ENCODE measurements at places on chromosomes 2 and 18.
A peak's percentile ranks its signal among the peaks of the same experiment; 100 is the strongest.

- DNase-seq: no peak
Measured at GRCh38 chr2:203412546-203413331, 84.5 kb downstream of the ABI2 start.

- DNase-seq: no peak
Measured at GRCh38 chr18:54217624-54218023, 6.8 kb downstream of the MBD2 start.

DNA sequence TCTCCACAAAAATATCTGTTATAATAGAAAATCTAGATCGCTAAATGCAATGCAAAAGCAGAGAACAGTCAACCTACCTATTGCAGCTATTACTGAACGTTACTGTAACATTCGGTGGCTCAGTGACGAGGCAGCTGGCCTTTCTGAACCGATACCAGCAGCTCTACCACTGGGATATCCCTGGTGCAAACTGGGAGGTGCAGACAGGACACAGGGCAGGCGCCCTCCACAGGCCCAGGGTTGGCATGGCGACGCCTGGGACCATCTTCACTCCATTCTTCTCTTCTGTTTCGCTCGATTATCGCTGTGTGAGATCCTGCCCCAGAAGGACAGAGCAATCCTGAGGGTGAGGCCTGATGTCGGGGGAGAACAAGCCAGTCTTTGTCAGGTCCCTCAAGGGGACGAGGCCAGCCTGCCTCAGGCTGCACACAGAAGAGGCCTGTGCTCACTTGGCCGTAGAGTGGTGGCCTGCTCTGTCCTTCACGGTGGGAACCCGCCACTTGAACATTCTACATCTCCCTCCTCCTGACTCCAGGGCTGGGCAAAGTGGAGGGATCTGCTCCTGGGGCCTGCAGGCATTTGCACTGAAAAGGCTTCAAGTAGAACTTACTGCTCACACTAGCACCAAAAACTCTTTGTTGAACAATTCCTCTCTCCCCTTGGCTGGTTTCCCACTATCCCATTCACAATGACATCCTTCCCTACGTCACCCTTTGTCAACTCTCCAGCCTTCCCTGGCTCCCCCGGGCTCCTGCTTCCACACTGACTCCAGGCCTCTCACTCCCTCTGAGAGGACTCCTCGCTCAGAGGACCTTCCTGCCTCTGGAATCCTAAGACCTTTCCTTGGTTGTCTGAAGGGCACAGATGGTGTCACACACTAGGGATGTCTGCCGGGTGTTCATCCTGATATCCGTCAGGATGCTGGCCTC is 49.7 kb downstream of the CYRIA start:
- no peak for DNase-seq

GRCh38 chr2:168632709-168633121 is 169.7 kb upstream of the NOSTRIN start:
- peak; percentile 85 for DNase-seq

DNA sequence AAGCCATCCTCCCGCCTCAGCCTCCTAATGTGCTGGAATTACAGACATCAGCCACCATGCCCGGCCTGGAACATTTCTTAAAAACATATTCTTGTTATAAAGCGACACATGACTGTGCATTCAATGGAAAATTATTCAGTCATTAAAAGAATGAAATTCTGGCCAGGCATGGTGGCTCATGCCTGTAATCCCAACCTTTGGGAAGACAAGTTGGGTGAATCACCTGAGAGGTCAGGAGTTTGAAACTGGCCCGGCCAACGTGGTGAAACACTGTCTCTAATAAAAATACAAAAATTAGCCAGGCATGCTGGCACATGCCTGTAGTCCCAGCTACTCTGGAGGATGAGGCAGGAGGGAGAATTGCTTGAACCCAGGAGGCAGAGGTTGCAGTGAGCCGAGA is 21.6 kb upstream of the RPRD1A start:
- no peak for DNase-seq

DNA sequence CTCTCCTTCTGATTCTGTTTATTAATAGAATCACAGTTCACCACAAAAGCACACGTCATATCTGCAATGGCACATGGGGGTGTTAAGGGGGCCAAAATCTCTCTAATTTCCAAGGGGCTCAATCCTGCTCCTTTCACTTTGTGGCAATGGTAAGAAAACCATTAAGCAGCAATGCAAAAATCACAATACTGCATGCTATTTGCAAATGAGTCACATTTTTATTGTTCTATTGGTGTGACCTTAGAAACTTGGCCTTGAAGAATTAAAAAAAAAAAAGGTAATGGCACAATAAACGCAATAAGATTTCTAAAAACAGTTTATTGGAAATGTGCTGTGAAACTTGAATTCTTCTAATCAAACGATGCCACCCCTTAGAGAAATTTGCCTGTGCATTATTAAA is 251.5 kb downstream of the ZNF521 start:
- DNase-seq: no peak

- peak; percentile 41 for DNase-seq
Measured at GRCh38 chr2:149745396-149746230, 158.0 kb upstream of the MMADHC start.

DNA sequence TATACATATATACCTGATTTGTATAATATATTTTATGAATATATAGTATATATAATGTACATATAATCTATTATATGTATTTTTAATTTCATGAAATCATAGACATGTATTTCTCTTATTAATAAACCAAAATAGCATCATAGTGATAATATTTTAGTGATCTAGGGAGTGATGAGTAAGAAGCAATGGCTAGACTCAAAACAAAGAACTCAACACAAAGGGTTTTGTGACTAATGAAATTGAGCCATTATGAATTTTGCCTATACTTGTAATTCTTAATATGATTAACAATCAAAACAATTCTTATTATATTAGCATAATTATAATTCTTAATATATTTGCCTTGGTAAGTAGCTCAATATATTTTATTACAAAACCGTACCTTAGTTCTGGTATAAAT is 1614.1 kb upstream of the TMEFF2 start:
- no peak for DNase-seq

GRCh38 chr2:209767316-209767715 is 4.3 kb upstream of the UNC80 start:
- no peak for DNase-seq

DNA sequence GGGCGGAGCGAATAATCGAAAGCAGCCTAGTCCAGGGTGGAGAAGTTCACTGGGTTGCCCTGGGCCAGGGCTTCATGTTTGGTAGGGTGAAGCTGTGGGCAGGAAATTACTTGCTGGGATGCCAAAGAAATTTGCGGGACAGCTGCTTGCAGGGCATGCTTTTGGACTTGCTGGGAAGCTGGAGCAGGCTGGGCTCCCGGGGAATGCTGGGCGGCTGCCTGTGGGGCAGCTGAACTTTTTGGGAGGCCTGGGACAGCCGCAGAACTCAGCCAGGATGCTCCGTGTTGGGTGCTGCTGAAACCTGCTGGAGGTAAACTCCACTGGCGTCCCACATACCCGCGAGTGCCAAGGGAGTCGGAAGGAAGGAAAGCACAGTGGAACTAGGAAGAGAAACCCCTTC is 31.9 kb downstream of the ASB1 start:
- DNase-seq: peak; percentile 44

- no peak for DNase-seq
Measured at GRCh38 chr2:10348891-10349290, 46.2 kb downstream of the HPCAL1 start.

Measured in EH (cell line).